ENCODE measurements at places on chromosomes 2 and 18.
A peak's percentile ranks its signal among the peaks of the same experiment; 100 is the strongest.

DNA sequence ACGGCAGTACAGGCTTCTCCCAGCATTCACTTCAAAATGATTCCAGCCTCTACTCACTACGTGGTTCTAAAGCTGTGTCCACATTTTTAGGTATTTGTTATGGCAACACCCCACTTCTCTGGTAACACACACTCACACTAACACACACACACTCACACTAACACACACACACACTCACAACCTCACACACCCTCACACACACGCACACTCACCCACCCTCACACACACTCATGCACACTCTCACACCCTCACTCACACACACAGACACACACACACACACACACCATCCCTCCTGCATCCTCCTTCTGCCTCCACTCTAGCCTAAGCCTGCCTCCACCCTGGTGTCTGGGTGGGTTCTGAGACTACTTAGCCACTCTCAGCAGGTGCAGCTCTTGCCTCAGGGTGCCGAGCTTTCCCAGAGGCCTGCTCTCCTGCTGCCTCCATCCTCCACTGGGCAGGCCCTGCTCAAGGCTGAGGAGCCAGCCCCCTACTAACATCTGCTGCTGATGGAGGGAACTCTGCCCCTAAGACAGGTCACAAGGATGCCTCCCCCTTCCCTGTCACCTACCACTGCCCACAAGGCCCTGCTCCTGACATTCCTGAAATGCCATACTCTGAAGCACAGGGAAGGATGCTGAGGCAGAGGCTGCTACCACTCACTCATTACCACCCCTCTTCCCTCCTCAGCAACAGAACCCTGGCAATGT is 63.9 kb downstream of the NCAPH start:
- DNase-seq = no peak

- DNase-seq = no peak
These were observed 93.5 kb downstream of the TFCP2L1 start for GRCh38 chr2:121191191-121192170.

GRCh38 chr2:49845021-49845420 is 690.7 kb upstream of the FSHR start:
- no peak for DNase-seq

DNA sequence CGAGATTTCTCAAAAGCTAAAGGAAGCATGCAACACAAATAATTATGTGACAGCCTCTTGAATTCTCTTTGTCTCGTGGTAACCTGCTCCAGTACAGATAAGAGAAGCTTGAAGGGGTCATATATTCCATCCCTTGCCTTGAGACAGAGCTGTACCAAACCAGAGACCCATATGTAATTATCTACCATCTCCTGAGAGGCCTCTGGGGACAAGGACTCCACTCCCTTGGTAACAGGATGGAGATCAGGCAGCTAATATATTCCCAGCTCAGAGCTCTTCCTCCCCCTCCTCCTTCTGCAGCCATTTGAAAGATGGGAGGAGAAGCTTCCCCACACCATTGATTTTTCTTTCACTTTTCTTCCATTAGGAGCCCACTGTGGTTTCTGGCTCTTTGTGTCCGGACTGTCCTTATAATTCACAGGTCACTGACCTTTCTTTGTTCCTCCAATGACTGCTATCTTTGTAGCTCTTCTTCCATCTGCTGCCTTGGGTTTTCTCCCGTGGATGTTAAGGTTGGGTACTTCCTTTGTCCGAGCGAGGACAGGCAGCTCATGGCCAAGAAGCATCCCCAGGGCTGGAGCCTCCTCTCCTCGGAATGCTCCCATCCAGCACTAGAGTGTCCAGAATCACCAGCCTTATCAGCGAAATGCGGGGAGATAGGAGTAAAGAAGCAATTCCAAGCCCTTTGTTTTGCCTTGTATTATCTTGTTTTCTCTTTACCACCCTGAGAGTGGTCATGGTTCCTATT is 72.6 kb upstream of the STPG4 start:
- no peak for DNase-seq

DNA sequence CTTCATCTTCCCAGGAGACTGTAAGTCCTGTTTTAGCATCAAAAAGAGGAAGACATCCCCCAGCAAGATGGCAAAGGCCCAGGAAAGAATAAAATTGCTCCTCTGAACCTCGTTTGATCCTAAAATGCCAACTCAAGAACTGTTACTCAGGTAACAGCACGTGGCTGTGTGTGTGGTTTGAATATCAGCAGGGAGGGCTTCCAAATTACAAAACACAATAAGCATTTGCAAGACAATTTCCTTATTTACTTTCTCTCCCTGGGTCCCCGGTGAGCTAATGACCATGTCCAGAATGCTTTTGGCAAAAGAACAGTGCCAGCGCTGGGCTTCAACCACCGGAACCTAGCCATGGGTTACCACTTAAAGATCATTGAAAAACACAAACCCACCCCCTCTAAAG is 163.6 kb downstream of the C1D start:
- no peak for DNase-seq

- no peak for DNase-seq
These were observed 76.3 kb upstream of the MGAT4A start for GRCh38 chr2:98807221-98807620.

GRCh38 chr2:145503511-145503910 is 983.6 kb upstream of the ZEB2 start:
- DNase-seq = no peak

GRCh38 chr2:167859676-167860075 is 387.7 kb downstream of the STK39 start:
- no peak for DNase-seq

GRCh38 chr2:231662028-231662810 is 46.1 kb upstream of the PTMA start:
- peak; percentile 96 for DNase-seq

GRCh38 chr18:46915800-46916550 is 1.3 kb downstream of the PIAS2 start:
- DNase-seq = no peak

- no peak for DNase-seq
These were observed 56.1 kb upstream of the POLE4 start for GRCh38 chr2:74902281-74902860.

DNA sequence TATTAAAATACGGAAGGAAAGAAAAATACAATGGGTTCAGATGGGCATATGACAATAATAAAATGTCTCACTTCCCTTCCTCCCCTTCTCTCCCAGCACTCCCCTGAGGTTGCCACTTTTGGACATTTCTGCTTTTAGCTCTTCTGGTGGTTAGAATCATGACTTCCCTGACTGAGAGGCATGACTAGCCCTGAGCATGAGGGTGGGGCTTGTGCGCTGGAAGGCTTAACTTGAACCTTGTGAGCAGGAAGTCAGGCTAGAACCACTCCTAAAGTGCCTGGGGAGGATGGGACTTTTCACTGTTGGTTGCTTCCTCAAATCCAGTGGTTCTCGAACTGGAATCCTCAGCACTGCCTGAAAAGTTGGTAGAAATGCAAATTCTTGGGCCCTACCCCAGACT is 19.7 kb upstream of the ARHGAP25 start:
- no peak for DNase-seq

GRCh38 chr2:69375494-69376353 is 11.3 kb downstream of the GFPT1 start:
- no peak for DNase-seq

- no peak for DNase-seq
These were observed 128.4 kb downstream of the KLHL29 start for GRCh38 chr2:23513245-23513871.

- no peak for DNase-seq
These were observed 592 bp downstream of the ME2 start for GRCh38 chr18:50879302-50880118.

DNA sequence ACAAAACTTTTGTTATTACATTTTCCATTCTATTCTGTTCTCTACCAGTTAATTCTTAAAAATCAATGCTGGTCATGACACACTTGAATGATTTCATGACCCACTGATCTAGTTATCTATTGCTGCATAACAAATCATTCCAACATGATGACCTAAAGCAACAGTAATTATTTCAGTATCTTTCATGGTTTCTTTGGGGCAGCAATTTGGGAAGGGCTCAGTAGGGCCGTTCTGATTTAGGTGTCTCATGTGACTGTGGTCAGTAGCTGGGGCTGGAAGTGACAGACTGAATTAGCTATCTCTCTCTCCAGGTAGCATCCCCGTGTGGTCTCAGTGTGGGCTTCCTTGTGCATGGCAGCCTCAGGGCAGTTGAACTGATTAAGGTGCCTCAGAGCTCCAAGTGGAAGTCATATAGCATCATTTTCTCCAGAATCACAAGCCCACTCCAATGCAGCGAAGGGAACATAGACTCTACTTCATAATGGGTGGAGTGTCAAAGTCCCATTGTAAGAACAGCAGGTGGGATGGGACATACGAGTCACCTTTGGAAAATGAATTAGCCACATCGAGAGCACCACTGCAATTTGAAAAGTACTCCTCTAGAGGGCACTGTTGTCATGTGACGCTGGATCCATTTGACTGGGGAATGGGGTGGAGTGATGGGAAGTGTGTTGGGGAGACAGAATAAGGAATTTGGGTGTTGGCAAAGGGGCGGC is 39.1 kb upstream of the FAM136A start:
- DNase-seq = peak; percentile 30

DNA sequence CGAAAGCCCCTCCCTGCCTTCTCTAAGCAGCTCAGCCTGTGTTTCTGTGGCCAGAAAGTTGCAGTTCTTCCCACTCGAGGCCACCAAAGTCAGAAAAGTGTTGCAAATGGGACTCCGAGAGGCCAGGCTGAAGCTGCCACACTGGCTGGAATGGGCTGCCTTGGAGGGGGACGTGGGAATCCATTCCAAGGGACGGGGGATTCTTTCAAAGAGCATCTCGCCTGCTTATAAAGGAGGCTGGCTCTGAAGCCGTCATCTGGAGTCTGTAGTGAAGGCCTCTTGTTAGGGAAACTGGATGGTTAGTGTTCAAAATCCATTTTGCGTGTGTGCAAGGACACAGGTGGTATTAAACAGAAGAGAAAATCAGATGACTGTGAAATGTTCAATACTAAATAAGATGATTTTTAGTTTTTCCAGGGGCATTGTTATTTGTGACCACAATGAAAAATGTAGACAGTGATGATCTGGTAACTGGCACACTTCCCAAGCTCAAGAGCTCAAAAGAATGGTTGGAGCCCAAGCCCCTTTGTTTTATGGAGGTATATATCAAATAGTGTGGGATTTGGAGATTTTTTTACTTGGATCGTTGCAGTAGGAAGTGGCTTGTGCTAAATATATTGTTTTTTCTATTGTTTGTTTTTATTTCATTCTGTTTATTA is 782 bp downstream of the FAM228B start:
- no peak for DNase-seq

- DNase-seq = no peak
These were observed 39.5 kb upstream of the FLACC1 start for GRCh38 chr2:201396595-201396994.

DNA sequence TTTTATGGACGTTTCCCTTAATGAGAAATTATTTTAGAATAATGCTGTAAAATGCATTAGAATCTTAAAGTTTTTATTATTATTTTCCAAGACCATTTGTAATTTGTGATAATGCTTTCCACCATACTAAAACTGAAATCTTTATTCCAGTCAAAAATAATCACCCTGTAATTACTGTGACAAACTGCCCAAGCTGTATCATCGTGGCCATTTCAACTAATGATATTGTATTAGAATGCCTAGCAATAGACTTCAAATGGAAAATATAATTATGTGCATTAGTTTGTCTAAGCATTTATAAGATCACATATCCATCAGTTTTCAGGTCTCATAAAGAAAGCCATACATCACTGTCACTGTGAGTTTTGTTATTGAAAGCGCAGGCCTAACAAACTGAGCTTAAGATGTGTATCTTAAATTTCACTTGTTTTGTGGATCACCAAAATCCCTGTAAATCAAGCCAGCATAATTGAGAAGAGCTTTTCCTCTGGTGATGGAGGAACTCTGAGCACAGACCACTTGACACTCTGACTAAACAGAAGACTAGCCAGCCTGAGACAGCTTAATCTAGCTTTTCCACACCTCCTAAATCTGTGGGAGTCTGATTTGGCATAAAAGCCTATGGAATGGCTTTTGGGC is 1312.2 kb upstream of the ACVR2A start:
- no peak for DNase-seq

DNA sequence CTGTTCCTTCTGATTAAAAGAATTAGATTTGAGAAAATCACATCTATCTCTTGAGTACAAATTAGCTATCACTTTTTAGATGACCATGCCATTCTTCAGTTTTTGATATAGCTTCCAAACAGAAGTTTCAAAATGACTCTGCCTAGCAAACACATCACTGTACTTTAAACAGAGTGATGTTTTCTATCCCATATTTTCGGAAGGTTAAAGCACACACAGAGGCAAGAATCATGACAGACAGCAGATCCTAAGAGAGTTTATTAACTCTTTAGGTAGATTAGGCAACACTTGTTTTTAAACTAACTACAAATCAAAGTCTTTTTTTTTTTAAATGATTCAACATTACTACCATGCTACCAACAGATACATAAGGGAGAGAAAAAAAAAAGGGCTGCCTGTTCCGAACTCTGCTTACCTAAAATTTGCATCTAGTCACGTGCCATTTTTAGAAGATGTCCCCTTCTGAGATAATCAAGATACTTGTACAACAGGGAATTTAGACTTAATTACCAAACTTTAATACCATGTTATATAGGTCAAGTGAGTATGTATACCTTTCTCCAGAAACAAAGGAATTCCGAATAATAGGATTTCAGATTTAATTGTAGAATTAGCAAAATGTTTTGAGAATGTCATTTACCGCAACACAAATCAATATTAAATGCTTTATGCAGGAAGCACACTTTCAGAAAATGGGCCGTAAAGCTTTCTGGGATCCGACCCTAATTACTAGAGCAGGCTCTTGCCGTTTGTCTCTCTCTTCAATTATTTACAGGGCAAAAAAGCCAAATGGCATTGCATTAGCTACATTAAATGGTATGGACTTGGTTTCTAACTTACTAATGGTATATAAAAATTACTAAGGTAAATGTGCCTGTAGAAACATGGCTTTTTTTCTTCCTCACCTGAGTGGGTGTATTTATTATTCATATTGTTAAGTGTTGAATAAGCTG is 2.6 kb downstream of the RBMS1 start:
- DNase-seq = no peak

DNA sequence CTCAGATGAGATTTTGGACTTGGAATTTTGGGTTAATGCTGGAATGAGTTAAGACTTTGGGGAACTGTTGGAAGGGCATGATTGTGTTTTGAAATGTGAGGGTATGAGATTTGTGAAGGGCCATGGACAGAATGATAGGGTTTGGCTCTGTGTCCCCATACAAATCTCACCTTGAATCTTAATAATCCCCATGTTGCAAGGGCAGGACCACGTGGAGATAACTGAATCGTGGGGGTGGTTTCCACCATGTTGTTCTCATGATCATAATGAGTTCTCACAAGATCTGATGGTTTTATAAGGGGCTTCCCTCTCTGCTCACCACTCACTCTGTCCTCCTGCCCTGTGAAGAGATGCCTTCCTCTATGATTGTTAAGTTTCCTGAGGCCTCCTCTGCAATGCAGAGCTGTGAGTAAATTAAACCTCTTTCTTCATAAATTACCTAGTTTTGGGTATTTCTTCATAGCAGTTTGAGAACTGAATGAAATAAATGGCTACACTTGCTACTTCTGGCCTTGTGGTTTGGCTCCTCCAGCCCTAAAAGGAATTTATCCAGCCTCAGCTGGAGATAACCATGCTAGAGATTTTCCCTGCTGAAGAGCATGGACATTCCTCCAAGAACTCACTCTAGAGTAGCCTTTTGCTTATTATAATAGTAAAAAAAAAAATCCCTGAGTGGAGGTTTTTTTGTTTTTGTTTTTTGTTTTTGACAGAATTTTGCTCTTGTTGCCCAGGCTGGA is 144.3 kb upstream of the TFPI start:
- no peak for DNase-seq

- no peak for DNase-seq
These were observed 132.0 kb downstream of the MEP1B start for GRCh38 chr18:32321826-32322225.
